Neuronal stem cell (in vitro differentiated cells): ENCODE measurements at places on chromosomes 6 and 20.
A peak's percentile ranks its signal among the peaks of the same experiment; 100 is the strongest.

- no peaks in the 10 kb centered on the region for H3K36me3 ChIP-seq
- H3K4me3 ChIP-seq = no peak overlapping the region
- no peaks in the 10 kb centered on the region for H3K4me1 ChIP-seq
These were observed 1.7 kb downstream of the CGA start for GRCh38 chr6:87093199-87093598.

DNA sequence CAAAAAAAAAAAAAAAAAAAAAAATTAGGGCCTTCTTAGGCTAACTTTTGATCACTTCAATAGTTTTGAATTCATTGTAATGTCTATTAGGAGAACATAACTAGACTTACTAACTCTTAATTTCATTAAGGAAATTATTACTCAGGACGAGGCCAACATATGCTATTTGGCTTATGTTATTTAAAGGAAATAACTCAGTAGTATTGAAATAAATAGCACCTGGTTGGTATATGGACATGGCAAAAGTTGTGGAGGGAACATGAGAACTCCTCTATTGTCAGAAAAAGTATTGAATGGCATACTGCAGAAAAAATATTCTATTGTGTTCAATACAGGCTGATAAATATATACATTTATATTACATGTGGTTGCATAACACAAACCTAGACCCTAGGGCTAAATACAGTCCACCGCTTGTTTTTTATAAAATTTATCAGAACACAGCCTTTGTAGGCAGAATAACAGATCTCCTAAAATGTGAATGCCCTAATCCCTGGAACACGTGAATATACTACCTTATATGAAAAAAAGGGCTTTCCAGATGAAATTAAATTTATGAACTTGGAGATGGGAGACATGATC lies 18.0 kb downstream of the CYP24A1 start:
- no peak overlapping the region for H3K27ac ChIP-seq
- no peaks in the 10 kb centered on the region for H3K27me3 ChIP-seq
- H3K36me3 ChIP-seq = no peaks in the 10 kb centered on the region
- no peak overlapping the region for H3K4me3 ChIP-seq
- no peaks in the 10 kb centered on the region for H3K4me1 ChIP-seq

GRCh38 chr20:53162251-53162835 lies 190.2 kb downstream of the TSHZ2 start:
- peak; percentile 48 for DNase-seq
- peak overlapping the region; percentile 26 for H3K4me3 ChIP-seq
- no peaks in the 10 kb centered on the region for H3K27me3 ChIP-seq

GRCh38 chr6:78615430-78615904 lies 251.9 kb upstream of the IRAK1BP1 start:
- H3K4me1 ChIP-seq = peaks cover 2% of the 10 kb centered on the region
- DNase-seq = no peak
- H3K27me3 ChIP-seq = no peaks in the 10 kb centered on the region
- H3K36me3 ChIP-seq = no peaks in the 10 kb centered on the region

- H3K36me3 ChIP-seq = no peaks in the 10 kb centered on the region
- DNase-seq = no peak
- H3K27me3 ChIP-seq = no peaks in the 10 kb centered on the region
- peaks cover 23% of the 10 kb centered on the region for H3K4me1 ChIP-seq
- H3K4me3 ChIP-seq = no peak overlapping the region
- H3K27ac ChIP-seq = peak overlapping the region; percentile 67
These were observed 84.0 kb upstream of the ZNF217 start for GRCh38 chr20:53677447-53678314.

GRCh38 chr6:79048611-79049010 lies 29.4 kb downstream of the PHIP start:
- no peaks in the 10 kb centered on the region for H3K27me3 ChIP-seq
- no peaks in the 10 kb centered on the region for H3K4me1 ChIP-seq
- DNase-seq = no peak
- peaks cover 7% of the 10 kb centered on the region for H3K36me3 ChIP-seq
- no peak overlapping the region for H3K27ac ChIP-seq
